ENCODE measurements at places on chromosomes 2 and 18. TPM values are rescaled to one million over a fixed set of nuclear protein-coding genes. Genes with fewer than 3 reads are reported as not detected.

- no peak for DNase-seq
Observed at GRCh38 chr2:10444463-10444862, 3.7 kb downstream of the ODC1 start.

DNA sequence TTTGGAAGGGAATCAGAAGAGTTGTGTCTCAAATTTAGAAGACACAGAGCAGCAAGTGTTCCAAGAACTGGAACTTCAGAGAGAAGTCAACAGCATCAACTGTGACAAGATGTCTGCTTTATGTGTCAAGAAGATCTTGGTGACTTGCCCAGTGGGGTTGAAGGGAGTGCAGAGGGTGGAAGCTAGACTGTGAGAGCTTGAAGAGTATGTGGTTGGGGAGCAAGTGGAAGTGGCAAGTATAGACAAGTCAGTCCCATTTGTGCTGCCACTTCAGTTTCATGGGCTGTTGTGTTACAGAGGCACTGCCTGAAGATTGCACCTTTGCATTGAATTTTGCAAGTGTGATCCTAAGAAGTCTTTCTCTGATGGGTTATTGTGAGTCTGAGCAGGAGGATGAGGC is 68.7 kb upstream of the MC2R start:
- no peak for DNase-seq

The OSR1 gene
- total RNA-seq: 5.0 TPM

- peak; percentile 72 for DNase-seq
Observed at GRCh38 chr2:110114831-110115255, 779 bp downstream of the MALL start.

The RAB31 gene
- total RNA-seq: 17.7 TPM

DNA sequence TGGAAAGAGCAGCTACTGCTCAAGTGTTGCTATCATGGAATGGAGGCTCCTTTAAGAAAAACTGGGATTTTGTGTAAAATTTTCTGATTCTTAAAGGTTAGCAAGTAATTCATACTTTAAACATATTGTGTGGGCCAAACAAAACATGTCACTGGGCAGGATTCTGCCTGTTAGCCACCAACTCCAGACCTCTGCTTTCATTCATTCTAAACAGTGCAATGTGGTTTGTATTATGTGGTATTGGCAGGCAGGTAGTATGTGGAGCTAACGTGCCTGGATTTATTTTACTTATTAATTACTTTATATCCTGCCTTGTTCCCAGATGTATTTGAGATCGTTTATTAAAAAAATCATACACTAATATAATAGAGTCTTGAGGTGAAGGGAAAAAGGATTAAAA is 1521.3 kb upstream of the ACVR2A start:
- no peak for DNase-seq

- no peak for DNase-seq
Observed at GRCh38 chr2:172996387-172996961, 79.2 kb upstream of the MAP3K20 start.

GRCh38 chr2:182447863-182448262 is 21.0 kb upstream of the PDE1A start:
- DNase-seq: no peak

The ROCK2 gene
- total RNA-seq: 75.5 TPM

DNA sequence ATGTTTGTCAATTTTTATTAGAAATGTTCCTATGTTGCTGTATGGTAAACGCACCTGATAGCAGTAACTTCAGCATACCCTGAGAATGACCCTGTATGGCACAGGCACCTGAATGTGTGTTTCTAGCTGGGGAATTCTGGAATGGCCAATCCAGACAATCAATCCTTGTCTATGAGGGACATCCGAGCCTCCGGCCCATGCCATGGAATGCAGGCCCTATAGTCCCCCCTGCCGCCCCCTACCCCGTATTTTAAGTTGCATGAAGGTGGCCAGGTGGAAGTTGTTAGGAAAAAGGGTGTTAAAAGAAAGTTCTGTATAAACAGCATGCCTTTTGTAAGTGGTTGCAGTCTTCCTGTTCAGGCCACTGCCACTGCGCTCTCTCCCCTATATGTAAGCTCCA is 595.9 kb downstream of the DSC3 start:
- no peak for DNase-seq

DNA sequence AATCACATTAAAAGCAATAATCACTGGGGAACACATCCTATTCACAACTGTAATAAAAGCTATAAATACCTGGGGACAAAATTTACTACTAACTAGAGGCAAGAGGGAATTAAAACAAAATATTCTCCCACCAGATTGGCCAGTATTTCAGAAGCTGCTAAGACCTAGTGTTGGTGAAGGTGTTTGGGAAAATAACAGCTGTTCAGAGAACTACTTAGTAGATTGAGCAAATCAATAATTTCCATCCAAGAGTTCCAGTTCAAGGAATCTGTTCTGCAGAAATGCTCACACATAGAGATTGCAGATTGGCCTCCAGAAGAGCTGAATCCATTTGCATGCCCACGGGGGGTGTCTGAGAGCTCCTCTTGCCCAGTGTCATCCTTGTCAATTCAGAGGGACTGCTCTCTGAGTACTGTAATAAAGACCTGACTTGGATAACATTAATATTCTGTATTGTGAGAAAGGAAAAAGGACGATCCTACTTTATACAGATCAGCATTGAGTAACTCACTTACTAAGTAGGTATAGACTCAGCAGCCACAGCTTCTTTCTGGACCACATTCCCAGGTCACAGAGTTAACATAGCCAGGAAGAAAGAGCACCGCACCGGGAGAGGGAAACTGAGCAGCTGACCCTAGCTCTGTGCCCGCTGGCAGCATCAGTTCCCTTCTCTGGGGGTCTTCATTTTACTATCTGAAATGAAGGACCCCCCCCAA is 5.6 kb downstream of the TUBB6 start:
- no peak for DNase-seq

- no peak for DNase-seq
Observed at GRCh38 chr18:65221736-65222135, 529.1 kb upstream of the CDH7 start.

- DNase-seq: no peak
Observed at GRCh38 chr2:12167525-12168317, 421.3 kb downstream of the LPIN1 start.

DNA sequence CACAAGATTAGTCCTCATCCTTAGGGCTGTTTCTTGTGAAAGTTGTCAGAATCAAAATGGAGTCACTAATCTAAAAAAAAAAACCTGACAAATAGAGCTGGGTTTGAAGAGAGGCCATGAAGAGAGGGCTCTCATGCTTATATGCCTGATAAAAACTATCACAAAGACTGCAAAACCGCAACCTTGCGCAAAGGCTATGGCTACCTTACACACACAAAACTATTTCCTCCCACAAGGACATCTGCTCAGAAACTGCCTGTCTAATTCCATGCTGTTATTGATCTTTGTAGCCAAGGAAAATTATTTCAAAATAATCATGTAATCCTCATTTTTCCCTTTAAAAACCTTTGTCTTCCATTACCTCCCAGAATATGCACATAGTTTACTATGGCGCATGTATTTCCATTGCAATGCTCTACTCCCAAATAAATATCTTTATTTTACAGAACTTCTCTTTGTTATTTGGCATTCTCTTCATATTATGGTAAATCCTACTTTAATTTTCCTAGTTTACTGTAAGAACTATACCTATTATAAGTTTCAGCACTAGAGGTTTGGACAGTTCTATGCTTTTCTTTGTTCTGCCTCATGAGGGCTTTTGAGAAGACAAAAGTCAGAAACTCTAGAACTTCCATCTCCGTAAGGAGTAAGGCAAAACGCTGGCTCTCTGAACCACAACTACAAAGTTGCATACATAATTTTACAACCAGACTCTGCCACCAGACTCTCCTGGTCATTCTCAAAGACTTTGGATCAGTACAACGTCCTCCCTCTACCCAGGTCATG is 9.6 kb upstream of the DPYSL5 start:
- no peak for DNase-seq

DNA sequence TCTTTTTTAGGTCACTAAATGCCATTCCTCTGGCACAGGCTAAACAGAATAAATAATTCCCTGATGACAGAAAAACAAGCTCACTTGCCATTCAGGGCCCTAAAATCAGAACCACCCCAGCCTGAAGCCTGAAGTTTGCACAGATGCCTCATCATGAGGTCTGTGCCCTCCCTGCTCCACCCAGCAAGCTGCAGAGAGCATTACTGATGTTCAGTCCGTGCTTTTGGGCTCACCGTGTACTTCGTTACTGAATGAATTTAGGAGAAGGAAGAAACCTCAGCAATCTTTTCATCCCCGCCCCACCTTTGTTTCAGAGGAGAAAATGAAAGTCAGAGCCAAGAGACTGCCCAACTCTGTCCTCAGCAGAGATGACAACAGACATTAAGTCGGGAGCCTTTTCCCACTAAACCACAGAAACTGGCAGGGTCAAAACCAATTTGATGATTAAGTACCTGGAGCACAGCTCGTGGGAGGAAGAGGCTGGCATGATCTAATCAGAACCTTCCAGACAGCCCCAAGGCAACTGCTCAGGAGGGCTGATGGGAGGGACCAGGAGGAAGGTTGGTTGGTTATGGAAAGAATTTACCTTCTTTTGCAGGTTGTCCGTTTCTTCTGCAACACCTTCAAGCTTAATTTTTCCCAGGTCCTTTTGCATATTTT is 122.7 kb downstream of the LAMA1 start:
- no peak for DNase-seq

DNA sequence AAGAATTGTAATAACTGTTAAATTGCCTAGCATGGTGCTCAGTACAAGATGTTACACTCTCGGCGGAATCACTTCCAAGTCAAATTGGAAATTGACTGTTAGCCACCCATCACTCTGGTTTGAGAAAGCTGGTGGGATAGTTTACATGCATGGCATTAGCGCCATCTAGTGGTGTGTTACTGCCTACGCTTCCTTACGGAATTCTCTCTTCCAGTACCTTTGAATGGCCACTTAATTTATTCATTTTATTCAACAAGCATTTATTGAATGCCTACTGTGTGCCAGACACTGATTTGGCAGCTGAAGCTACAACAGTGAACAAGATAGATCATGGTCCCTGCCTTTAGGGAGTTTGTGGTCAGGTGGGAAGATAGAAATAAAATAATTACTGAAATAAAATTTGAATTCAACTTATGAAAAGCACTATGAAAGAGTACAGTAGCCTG is 171.2 kb downstream of the TMEM247 start:
- DNase-seq: peak; percentile 92

The FAM110C gene
- total RNA-seq: 28.9 TPM

The ANKRD29 gene
- total RNA-seq: 18.2 TPM

- no peak for DNase-seq
Observed at GRCh38 chr2:240208096-240208495, 67.6 kb upstream of the OTOS start.

DNA sequence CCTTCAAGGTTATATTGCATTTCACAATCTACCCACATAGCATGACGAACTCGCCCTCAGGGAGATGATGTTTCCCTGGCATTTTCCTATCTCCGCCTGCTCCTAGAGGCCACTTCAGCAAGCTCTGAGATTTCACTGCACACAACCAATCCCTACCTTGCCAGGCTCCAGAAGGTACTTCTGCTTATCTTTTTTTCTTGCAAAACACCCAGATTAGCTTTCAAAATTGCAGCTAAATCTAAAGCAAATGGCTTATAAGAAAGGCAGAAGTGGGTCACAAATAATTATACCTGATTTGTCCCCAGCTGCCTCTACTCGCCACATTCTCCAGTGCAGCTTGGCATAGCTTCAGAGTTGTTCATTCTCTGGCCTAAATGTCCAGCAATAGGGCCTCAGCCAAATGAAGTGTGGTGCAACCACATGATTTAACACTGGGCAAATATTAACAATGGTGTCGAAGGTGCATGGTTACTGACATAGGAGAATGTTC is 32.4 kb upstream of the MRPL19 start:
- DNase-seq: no peak

The ITM2C gene
- 564 TPM for total RNA-seq

GRCh38 chr18:28541934-28542333 is 365.0 kb upstream of the CDH2 start:
- no peak for DNase-seq

The HOXD3 gene
- 9.1 TPM for total RNA-seq

DNA sequence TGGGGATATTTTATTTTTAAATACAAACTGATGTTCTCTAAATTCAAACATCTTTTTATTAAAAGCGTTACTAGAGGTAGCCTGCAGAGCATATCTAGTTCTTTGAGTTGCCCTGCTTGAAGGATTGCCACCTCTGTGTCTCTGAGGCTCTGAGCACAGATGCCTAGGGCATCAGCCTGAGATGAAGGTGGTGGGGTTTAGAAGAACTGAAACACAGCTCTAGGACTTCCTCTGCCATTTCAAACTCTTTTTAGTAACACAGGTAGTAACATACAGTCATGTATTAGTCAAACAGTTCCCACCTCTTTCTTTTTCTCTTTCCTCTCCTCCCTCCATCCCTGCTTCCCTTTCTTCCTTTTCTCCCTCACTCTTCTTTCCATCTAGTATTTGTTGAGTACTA is 57.6 kb downstream of the TTC21B start:
- no peak for DNase-seq

The CPO gene
- total RNA-seq: 585 TPM

GRCh38 chr2:168233726-168234406 is 13.5 kb downstream of the STK39 start:
- DNase-seq: no peak

DNA sequence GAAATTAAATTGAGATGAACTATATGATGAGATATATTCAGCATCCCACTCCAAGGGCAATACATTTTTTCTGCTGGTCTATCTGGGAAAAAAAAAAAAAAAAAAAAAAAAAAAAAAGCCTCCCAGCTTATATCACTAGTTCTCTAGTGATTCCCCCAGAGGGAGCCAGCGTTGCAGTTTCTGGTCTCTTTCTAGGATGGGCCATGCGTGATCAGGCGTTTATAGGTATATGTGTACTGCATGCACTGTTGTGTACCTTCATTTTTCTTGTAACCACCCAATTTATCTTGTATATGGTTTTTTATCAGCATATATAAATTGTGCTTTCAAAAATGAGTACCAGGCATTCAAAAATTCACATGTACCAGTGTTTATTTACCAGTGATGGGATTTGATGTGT is 35.1 kb downstream of the DCDC2C start:
- no peak for DNase-seq

The NRP2 gene
- 4.9 TPM for total RNA-seq

DNA sequence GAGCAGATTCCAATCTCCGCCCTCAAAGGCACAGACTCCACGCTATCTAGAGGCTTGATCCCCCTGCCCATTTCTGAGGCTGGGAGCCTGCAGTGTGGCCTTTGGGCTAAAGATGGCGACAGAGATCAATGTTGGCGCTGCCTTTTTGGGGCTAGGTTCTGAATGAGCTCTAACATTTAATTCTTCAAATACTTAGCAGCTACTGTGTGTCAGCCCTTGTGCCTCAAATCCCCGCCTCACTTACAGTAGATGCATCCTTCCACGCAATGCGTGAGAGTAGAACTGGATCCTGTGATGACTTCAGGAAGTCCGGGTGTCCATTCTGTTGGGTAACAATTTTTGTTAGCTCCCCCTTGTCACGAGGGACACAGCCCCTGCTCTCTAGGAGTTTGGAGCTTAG is 12.4 kb downstream of the IL1F10 start:
- DNase-seq: no peak

The RSAD2 gene
- 2.1 TPM for total RNA-seq

The HOXD8 gene
- 9.1 TPM for total RNA-seq

GRCh38 chr2:62760555-62760954 is 55.0 kb downstream of the EHBP1 start:
- no peak for DNase-seq

- no peak for DNase-seq
Observed at GRCh38 chr2:37489536-37489935, 145.1 kb downstream of the QPCT start.

- no peak for DNase-seq
Observed at GRCh38 chr2:2674831-2675230, 343.8 kb upstream of the MYT1L start.

- no peak for DNase-seq
Observed at GRCh38 chr2:18527326-18527725, 33.1 kb downstream of the RDH14 start.
